ENCODE measurements at places on chromosomes 16 and 17. TPM values are rescaled to one million over a fixed set of nuclear protein-coding genes. Genes with fewer than 3 reads are reported as not detected.

PITPNM3 gene
- 0.35 TPM for total RNA-seq

PTGES3L gene
- not detected for total RNA-seq

PLEKHH3 gene
- 10.9 TPM for total RNA-seq

CRHR1 gene
- not detected for total RNA-seq

PRSS53 gene
- total RNA-seq, result 1.5 TPM

SYNGR3 gene
- total RNA-seq, result 0.94 TPM

GLIS2 gene
- total RNA-seq, result 3.4 TPM

TBX21 gene
- not detected for total RNA-seq

NAA60 gene
- 10.4 TPM for total RNA-seq

MLKL gene
- 9.1 TPM for total RNA-seq

MYO19 gene
- 22.1 TPM for total RNA-seq

TBX4 gene
- total RNA-seq, result not detected

CCL3 gene
- total RNA-seq, result not detected

C16orf86 gene
- 3.6 TPM for total RNA-seq

ZPBP2 gene
- total RNA-seq, result not detected

KRTAP1-1 gene
- total RNA-seq, result not detected

TMEM220 gene
- total RNA-seq, result 1.7 TPM

SDR42E1 gene
- total RNA-seq, result 0.08 TPM

MYCBPAP gene
- total RNA-seq, result 4.1 TPM

TRIM65 gene
- total RNA-seq, result 6.0 TPM

B3GNT9 gene
- 26.5 TPM for total RNA-seq

PDE6G gene
- total RNA-seq, result 0.35 TPM

BEAN1 gene
- 0.35 TPM for total RNA-seq

GP1BA gene
- total RNA-seq, result not detected

GSG1L gene
- total RNA-seq, result not detected

TNFSF13 gene
- total RNA-seq, result 1.1 TPM

KRT12 gene
- not detected for total RNA-seq

MRC2 gene
- 319 TPM for total RNA-seq

CES5A gene
- total RNA-seq, result not detected

CBX8 gene
- 6.1 TPM for total RNA-seq

PRSS22 gene
- not detected for total RNA-seq

TM4SF5 gene
- total RNA-seq, result not detected
